RCC 7860 (cell line): ENCODE measurements at places on chromosomes 5 and 9.

DNA sequence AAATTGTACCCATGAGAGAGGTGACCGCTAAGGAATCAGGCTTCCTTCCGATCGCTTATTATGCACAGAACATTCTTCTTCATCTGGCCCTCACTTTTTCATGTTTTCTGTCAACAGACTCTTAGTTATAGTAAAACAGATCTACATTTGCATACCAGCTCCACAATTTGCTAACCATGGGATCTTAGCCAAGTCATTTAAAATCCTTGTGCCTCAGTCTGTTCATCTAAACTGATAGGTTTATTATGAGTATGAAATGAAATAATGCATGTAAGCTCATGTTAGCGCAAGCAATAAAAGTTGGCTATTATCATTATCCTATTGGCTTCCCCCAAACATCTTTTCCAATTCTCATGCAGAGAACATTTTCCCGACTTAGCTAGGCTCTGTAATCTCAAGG is 42.3 kb downstream of the FGF1 start:
- DNase-seq: no peak

DNA sequence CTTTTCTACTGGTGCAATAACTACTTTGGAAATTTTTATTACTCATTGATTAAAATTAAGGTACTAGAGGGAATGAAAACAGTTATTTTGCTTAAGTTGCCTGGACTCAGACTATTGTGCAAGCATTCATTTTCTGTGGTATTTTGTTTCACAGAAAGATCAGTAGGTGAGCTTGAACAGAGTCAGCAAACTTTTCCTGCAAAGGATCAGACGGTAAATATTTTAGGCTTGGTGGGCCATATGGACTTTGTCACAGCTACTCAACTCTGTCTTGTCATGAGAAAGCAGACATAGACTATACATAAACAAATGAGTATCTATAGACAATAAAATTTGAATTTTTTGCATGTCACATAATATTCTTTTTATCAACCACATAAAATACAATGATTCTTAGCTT is 1036.4 kb downstream of the NR2F1-AS1 start:
- no peak for DNase-seq

GRCh38 chr9:33029231-33029786 is 4.2 kb downstream of the DNAJA1 start:
- DNase-seq: no peak

- DNase-seq: no peak
Observed at GRCh38 chr9:126959336-126959735, 44.8 kb downstream of the RALGPS1 start.

- peak; percentile 92 for DNase-seq
Observed at GRCh38 chr9:38017149-38017884, 51.7 kb downstream of the SHB start.

DNA sequence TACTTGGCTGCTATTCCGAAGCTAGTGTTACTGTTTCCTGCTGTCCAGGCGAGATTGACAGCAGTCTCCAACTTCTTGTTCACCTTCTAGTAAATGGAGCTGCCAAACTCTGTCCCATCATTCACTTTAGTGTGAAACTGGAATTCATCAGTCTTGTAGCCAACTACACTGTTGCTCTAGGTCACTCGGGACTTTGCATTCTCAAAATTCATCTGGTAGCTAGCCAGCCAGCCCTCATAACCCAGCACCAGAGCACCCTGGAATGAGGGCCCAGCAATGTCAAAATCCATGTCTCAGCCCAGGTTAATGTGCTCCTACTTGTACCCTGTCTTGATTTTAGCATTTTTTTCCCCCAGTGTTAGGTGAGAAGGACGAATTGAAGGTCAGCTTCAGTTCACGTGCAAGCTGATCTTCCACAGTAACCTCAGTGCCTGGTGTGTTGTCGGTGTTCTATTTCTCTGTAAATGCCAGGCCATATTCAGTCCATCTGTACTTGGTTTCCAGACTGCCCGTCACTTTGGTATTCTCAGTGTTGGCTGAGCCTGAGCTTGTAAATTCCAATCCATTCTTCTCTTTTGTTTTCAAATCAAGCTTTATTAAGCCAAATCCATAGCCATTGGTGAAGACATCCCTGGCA is 28.9 kb downstream of the ZNF169 start:
- no peak for DNase-seq

DNA sequence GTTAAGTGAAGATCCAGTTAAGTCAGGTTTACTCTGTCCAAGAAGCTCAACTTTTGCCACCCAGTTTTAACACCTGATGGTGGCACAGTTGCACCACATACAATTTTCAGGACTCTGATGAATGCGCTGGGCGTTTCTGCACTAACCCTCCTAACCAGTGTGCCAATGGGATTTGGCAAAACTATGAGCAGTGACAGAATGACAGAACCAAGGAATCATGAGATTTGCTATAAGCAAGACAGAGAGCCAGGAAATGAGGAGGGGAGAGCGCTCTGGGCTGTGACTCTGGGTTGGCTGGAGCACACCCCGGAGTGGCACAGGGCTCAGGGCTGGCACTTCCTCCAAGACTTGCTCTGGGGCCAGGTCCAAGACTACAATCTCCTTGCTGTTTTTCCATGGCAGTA is 84.1 kb downstream of the SH3PXD2B start:
- DNase-seq: no peak

DNA sequence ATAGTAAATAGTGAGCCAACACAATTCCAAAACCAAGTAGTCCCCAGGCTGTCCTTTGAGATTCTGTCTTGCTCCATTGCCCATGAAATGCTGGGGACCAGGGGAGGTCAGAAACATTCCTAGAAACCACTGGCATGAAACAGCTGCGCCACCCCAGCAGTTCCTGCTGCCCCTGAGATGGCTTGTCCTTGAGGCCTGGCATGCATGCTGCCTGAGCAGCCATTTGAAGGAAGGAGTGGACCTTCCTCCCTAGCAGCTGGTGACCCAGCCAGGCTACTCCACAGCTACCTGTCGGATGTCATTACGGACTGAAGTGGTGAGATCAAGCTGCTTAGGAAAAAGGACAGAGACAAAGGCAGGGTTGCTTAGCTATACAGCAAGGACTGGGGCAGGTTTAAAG is 260.6 kb downstream of the DENND1A start:
- peak; percentile 80 for DNase-seq

DNA sequence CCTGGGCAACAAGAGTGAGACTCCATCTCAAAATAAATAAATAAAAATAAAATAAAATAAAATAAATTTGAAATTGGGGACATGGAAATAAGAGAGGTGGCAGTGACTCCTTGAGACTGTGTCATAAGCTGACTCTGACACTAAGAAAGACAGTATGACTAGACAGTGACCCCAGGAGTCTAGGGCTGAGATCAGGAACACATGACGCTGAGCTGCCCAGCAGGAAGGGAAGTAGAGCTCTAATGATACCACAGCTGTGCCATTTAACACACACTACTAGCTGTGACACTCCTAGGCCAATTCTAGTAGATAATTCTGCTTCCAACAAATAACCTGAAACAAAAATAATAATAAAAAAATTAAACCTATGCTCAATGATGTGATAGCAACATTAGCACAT is 293.0 kb downstream of the SEC61B start:
- DNase-seq: no peak

DNA sequence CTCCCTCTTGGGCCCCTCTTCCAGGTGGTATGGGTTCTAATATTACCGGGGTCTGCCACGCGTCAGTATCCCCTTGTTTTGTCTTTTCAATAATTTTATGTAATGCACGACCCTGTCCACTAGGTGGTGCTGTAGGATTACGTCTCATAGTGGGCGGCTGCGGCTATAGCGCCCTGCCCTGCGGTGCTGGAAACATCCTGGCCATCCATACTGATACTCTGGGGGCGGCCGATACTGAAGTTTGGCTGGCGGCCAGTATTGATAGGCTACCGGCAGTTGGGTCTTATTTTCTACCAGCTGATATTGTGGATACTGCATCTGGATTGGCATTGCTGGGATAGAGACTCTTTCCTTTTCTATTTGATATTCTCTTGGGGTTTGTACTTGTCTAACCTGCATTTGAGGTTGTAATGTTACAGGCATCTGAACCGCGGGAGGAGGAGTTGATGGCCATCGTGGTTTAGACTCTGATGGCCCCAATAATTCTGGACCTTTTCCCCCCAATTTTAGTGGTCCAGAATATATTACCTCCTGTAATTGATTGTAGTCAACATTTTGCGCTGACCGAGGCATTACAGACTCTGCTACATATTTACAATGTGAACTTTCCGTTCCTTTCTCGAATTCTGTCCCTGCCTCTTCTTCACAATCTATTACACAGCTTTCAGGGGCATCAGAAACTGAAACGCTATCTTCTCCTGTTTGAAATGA is 3.3 kb upstream of the TMEM141 start:
- DNase-seq: peak; percentile 76

DNA sequence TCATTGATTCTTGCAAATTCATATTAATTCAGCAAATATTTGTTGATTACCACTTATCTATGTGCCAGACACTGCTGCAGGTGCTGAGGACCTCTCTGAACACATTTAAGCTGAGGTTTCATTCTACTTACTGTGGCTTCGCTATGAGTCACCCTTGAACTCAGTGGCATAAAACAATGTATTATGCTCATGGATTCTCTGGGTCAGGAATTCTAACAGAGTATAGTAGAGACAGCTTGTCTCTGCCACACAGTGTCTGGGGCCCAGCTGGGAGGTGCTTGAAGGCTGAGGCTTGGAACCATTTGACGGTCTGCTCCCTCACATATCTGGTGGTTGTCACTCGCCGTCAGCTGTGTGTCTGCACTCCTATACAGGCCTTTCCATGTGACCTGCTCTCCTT is 124.3 kb upstream of the NR3C1 start:
- DNase-seq: peak; percentile 49

DNA sequence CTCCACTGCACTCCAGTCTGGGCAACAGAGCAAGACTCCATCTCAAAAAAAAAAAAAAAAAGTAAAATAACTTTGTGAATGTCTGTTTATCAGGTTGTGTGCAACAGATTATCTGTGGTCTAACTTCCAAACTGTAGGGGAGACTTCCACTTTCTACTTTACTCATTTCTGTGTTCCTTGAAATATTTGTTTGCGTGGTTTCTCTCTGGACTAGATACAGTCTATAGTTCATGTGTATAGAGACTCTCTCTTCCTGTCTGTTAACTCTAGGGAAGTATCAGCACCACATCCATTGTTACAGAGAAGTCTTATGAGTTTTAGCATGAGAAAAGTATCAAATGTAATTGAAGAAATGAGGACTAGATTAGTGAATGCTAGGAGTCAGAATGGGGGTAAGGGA is 168.3 kb downstream of the LPAR1 start:
- no peak for DNase-seq

DNA sequence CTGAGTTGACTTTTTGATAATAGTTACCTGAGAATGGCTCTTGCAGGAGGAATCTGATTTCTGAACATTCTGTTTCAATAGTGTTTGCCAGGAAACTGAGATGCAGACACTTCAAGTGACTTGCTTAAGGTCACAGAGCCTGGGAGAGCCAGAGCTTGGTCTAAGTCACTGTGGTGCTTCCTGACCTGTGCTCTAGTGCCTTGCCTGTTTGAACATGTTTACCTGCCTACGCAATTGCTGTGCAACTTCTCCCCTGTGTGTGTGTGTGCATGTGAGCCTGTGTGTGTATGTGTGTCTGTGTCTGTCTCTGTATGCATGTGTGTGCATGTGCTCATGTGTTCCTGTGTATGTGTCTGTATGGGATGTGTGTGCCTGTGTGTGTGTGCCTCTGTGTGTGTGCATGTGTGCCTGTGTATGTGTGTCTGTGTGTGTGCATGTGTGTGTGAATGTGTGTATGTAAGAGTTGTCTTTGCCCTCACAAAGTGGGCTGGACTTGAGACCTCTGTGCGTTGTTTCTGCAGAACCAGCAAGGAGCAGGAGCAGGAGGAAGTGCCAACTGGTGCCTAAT is 185.8 kb downstream of the GADD45G start:
- no peak for DNase-seq

DNA sequence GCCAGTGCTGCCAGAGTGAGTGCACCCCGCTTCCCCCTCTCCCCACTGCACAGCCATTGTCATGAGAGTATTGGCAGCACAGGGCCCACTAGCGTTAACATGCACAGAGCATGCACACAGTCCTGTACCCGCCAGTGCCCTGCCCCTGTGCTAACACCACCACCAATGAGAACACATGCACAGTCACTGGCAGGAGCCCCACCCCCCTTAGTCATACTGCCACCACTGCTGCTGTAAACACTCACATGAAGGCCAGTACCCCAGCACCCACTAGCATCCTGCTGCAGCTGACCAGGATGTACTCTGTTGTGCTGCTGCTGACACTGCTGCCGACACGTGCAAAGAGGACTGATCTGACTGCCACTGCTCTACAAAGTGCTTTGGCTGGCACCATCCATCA is 19.5 kb upstream of the RANBP6 start:
- no peak for DNase-seq

DNA sequence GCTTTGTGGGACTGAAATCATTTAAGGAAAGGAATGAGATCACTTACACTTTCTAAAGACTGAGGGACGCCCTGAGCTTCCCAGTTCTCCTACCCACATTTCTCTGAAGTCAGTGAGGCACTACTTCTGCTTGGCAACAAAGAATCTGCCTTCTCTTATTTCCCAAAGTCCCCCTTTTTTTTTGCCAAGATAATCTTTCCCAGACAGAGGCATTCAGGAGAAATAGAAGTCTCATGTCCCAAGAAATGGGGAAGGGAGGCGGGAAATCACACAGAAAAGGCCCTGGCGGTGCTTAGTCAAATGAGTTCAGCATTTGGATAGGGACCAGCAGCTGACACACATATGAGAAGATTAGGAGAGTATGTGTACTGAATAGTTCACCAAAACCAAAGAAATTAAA is 159.7 kb downstream of the MUSK start:
- no peak for DNase-seq

- DNase-seq: no peak
Observed at GRCh38 chr5:173671121-173671949, 54.9 kb upstream of the BOD1 start.

DNA sequence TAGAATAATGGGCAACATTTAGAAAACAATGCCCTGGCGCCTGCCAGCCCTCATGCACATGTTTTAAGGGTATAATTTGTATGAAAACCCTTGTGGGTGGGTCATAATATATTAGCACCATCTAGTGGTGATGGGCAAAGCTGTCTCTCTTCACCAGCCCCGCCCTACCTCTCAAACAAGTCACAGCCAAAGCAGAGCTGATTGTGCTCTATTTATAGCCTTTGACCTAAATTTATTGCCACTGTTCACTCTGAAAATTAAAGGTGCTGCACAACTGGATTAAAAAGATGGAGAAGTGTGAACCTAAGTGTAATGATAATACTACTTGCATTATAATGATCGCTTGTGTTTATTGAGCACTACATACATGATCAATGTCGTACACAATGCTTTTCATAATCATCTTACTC is 131.9 kb upstream of the ANKH start:
- DNase-seq: peak; percentile 56

DNA sequence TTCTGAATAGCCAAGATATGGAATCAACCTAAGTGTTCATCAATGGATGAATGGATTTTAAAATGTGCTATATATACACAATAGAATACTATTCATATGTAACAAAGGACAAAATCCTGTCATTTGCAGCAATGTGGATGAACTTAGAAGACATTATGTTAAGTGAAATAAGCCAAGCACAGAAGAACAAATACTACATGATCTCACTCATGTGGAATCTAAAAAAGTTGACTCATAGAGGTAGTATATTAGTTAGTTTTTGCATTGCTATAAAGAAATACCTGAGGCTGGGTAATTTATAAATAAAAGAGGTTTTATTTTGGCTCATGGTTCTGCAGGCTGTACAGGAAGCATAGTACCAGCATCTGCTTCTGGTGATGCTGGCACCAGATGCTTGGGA is 8.1 kb downstream of the CATSPER3 start:
- DNase-seq: no peak

GRCh38 chr9:78031444-78031892 is at the start of gene GNAQ:
Gene GNAQ, minus strand, starts transcription at chr9:78031811. Its CDS starts 576 bp downstream, at chr9:78031235.
- no peak for DNase-seq

GRCh38 chr5:76704131-76704663 is 11.7 kb upstream of the F2R start:
- DNase-seq: no peak

GRCh38 chr5:68288707-68289134 is 73.2 kb downstream of the PIK3R1 start:
- peak; percentile 3 for DNase-seq
